ENCODE measurements at places on chromosomes 1 and 21.
A peak's percentile ranks its signal among the peaks of the same experiment; 100 is the strongest.

DNA sequence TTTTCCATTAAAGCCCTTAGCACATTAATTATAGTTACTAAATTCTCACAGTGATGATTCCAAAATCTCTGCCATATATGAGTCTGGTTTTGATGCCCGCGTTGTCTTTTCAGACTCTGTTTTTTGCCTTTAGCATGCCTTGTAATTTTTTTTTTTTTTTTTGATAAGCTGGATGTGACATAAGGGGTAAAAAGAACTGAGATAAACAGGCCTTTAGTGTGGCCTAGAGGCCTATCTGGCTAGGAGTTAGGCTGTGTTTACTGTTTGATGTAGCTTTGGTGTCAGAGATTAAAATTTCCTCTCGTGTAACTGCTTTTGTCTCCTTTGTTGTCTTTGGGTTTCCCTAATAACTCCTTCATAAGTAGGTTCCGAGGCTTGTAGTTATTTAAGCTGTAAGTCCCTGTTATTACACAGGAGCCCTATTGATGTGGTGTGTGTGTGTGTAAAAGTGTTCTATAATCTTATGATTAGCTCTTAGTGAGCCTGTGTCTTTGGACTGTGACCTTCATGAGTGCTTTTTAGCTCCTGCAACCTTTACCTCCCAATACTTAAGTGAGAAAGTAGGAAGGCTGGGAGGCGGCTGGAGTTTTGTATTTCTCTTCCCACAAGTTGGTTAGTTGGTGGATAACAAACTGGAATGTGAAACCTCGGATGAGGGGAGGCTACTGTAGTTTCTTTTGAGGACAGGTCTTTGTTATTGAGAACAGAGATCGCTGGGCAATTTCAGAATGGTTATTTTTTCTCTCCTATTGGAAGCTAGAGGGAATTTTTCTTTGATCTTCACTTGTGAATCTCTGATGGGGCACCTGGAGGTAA is 19.3 kb downstream of the HS2ST1 start:
- no peak for DNase-seq

- no peak for DNase-seq
Measured at GRCh38 chr1:87182611-87183010, 146.1 kb upstream of the LMO4 start.

DNA sequence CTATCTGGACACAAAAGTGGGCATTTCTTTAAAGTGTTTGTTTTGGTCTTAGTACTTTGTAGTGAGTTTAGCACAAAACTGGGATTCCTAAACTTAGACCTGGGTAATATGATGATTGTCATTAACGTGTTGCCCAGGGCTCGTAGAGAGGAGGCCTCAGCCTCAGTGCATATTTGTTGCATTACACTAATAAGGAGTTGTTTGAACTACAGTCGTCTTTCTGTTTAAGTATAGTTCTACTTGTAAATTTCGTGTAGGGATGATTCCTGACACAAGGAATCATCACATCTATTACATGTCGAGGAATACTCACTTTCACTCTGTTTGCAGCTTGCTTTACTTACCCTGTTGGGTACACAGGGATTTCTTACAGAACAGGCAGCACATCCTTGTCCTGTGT is 85.0 kb downstream of the PRDM2 start:
- DNase-seq: no peak

- DNase-seq: no peak
Measured at GRCh38 chr21:29939924-29940275, at the start of gene GRIK1. TSS of gene GRIK1 (minus strand) at chr21:29939996.

GRCh38 chr1:2236695-2237677 is 8.9 kb downstream of the SKI start:
- DNase-seq: peak; percentile 76

DNA sequence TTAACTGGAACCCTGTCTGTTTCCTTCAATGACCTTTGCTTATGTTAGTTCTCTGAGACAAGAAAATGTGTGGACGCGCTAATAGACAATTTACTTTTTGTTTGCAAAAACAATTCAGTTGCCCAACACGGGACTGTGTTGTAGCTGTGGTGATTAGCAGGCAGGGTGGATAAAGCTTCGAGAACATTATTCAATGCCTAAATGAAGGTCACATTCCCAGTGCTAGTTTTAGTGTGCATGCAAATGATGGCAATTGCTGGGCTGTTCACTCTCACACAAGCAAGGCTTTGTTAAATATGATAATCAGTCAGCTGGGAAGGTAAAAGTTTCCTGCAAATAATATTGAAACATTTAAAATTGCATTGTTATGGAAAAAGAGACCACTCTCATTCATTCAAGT is 188.4 kb downstream of the BACH1 start:
- DNase-seq: no peak

DNA sequence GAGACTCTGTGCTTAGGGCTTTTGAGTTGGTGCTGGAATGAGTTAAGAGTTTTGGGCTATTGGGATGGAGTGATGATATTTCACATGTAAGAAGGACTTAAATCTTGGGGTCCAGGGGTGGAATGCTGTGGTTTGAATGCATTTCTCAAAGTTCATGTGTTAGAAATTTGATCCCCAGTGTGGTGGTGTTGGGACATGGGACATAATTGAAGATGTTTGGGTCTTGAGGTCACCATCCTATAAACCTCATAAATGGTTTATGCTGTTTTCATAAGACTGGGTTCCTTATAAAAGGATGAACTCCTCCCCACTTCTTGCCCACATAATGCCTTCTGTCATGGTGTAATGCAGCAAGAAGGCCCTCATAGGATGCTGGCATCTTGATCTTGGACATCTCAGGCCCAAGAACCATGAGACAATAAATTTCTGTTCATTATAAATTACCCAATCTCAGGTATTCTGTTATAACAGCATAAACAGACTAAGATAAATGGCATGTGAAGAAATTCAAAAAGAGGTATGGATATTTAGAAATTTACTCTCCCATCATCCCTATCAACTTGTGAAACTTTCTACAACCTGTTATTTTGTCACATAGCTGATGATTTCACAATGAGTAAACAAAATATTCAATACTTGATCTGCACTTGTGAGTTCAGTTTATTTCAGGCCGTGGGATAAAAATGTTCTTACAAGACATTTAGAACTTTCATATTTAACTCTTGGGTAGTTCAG is 48.0 kb upstream of the NEK7 start:
- DNase-seq: no peak

DNA sequence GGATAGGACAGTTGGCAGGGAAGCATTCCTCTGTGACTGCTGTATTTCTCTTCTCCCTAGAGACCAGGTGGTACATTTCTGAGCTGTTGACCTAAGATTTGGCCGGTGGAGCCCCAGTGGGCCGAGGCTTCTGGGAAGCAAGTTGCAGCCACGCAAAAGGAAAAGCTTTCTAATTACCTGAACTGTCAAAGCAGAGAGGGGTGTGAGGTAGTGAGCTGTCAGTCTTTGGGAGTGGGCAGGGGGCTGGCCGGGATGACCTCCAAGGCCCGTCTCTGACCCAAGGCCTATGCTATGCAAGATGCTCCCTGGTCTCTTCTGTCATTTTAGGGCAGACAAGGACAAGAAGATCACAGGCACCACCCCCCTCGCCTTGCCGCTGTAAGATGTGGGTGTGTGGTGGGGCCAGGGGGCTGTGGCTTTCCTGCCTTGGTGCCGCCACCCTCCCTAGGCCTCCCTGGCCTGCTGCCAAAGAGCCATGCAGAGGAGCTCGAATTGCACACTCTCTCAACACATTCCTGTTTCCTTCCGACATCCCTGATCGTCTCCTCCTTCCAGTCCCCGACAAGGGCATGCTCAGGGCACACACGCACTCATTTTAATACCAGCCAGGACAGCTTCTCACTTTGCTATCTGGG is 7.7 kb downstream of the PADI1 start:
- peak; percentile 72 for DNase-seq

GRCh38 chr1:10195570-10195969 is 14.8 kb upstream of the KIF1B start:
- DNase-seq: no peak

DNA sequence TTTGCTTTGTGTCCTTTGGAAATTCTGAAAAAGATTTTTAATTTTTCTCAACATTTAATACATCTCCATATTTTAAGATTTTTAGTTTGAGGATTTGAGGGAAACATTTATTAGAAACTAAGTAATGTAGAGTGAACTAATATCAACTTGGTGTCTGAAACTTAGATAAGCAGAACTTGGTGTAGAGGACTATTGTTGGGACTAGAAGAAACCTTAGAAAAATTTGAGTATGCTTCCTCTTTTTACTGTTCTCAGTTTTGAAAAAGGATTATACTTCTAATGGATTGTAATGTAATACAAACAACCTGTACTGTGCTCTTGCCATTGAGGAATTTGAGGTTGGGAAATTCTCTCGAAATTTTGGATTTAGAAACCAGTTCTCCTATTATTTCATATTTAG is 2.4 kb downstream of the FNBP1L start:
- DNase-seq: no peak
